ENCODE measurements at places on chromosomes 7 and 10.

- DNase-seq = no peak
Measured at GRCh38 chr10:23174977-23175512, 17.1 kb upstream of the PTF1A start.

GRCh38 chr7:82972135-82972534 lies 190.5 kb downstream of the PCLO start:
- no peak for DNase-seq

- no peak for DNase-seq
Measured at GRCh38 chr10:5355594-5356301, 9.0 kb upstream of the UCN3 start.

DNA sequence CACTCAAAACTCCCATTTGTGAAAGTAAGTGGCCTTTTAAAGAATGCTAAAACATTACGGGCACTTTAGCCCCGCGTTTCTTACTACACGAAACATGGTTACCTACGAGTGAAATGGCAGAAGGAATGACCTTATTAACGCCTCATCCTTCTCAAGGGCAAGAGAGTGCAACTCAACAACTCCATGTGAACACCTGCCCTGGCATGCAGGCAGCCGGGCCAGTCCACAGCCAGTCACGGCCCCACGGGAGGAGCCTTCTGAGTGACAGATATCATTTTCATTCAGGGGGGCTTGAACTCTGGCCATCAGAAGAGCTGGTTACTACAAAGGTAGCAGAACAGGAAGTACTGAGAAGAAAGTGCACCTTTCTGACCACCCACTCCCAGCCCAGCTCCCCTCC lies 236.1 kb downstream of the PTPRN2 start:
- DNase-seq = peak; percentile 33

DNA sequence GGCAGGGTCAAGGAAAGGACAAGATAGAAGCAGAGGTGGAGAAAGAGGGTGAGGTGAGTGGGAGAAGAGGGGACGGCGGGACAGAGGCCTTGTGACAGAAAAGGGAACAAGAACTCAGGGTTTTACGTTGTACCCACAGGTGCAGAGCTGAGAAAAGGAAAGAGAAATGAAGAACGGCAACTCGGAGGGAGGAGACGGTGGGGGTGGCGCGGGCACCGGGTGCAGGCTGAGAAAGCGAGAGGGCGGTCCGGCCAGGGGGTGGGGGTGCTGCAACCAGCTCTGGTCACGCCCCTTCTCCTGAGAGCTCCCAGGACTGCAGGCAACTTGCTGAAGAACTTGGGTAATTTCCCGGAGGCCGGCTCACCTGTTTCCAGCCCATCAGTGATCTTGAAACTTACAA lies 65.3 kb downstream of the CARD11 start:
- no peak for DNase-seq

DNA sequence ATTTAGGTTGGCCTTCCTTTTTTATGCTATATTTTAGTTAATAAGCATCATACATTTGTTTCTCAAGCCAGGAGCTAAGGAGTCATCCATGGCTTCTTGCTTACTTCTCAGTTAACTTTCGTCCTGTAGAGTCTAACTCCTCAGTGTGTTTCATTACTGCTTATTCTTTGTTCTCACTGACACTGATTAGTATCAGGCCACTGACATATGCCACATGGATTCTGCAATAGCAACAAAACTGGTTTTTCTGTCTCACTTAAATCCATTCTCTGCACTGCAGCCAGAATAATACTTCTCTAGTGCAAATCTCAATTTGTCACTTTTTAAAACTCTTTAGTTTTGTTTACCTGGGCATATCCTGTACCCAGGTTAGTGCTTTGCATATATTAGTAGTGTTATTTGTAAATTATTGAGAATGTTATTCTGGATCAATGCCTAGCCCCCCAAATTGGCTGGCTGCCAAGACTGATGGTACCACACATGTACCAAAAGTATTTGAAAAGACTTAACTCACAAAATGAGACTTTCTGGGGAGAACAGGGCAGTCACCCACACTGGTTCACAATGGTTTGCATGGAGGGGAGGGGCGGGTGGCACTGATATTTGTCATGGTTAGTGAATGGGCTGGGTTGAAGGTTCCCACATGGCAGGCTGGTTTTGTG lies 79.1 kb downstream of the CCSER2 start:
- DNase-seq = no peak

- DNase-seq = no peak
Measured at GRCh38 chr7:138325434-138325833, 134.6 kb upstream of the TRIM24 start.

- no peak for DNase-seq
Measured at GRCh38 chr10:96222441-96222840, 48.9 kb downstream of the BLNK start.

GRCh38 chr7:158032561-158033115 lies 555.0 kb downstream of the PTPRN2 start:
- DNase-seq = no peak

- peak; percentile 74 for DNase-seq
Measured at GRCh38 chr7:151539088-151539671, 19.5 kb upstream of the RHEB start.

- DNase-seq = no peak
Measured at GRCh38 chr10:73407495-73407894, 6.4 kb downstream of the ANXA7 start.

DNA sequence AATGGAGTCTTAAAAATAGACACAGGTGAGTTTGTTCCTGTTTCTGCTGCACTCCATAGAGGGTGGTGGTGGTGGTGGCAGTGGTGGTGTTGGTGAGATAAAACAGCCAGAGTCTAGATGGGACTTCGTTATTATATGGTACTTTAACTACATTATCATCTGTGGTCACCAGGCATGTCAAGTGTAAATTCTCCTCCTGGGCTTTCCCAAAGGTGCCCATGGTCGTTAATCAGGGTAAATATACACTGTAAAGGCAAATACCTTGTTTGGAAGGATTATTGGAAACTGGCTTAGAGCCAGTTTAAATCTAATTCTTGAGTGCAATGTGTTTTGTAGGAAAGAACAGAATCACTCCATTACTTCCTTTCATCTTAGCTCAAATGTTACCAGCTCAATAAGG lies 21.5 kb upstream of the COMMD3 start:
- DNase-seq = no peak

GRCh38 chr7:156534925-156535324 lies 105.6 kb upstream of the RNF32 start:
- no peak for DNase-seq

DNA sequence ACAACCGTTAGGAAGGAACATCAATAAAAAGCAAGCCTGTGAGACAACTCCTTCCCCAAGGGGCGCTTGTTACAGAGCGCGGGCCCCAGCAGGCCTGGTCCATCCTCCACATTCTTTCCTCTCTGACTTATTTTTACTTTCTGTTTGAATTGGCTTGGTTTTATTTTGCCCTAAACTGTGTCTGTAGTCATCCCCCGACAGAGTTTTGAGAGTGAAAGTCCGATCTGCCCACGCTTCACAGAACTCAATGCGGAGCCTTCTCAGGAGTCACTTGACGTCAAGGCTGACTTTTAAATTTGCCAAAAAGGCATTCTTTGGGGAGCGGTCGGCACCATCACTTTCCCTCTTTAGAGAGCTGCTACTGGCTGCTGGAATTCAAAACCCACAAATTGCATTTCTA lies 150.1 kb upstream of the KLF6 start:
- DNase-seq = no peak

DNA sequence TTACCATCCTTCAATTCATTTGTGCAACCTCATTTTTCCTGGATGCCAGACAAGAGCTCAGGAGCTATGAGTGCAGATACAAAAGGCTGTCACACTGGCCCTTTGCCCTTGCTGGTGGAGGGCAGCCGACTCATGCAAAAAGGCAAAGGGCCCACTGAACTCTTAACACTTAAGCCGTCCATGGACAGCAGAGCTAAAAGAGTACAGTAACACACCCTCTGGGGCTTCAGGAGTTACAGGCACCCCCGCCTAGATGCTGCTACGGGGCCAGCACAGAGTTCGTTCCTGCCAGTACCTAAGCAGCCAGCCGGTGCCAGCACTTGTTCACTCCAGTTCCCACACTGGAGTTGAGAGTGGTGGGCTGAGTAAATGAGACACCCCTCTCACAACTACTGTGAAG lies 69.9 kb upstream of the MRLN start:
- no peak for DNase-seq

DNA sequence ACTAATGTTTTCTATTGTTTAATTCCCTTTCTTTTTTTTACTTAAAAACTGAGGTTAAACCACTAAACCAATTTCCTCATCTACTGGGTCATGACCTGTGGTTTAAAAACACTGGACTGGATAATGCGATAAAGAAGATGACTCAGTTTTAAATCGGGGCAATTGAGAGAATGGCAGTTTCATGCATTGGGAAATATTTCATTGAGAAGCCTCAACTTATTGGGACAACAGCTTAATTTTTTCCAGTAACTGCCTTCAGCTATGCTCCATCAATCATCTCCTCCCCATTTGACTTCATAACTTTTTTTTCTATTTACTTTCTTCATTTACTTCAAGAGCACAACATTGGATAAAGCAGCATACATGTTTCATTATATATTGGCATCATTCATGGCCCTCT lies 61.8 kb upstream of the MET start:
- DNase-seq = no peak

- DNase-seq = peak; percentile 15
Measured at GRCh38 chr10:48611133-48611532, 6.3 kb upstream of the ARHGAP22 start.

GRCh38 chr7:55108401-55108800 lies 89.6 kb downstream of the EGFR start:
- DNase-seq = no peak

DNA sequence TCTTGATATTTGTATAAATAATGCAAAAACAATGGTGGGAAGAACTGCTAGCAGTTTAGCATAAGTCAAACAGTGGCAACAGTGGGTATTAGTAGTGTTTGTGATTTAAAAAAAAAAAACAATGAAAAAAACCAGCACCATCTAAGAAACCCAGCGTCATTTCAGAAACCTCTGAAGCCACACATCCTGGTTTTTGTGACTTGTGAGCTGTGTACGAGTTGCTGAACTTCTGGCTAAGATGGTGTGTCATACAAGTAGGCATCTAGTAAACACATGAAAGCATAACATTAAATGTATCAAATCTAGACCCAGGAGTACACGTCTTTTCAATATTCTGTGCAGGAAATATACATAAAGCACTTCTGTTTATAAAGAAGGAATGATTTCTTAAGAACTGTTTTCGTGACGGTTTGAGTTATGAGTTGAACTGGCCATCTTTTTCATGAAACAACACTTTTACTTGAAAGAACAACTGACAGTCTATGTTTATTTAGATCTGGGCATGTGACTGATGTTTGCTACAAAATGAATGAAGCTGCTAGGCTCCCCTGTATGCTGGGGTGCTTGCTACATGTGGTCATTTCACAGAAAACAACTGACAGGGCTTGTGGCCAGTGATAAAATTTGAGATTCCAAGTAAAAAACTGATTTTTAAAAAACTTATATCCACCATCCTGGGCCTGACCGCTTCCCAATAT lies 143.5 kb downstream of the PIP4K2A start:
- DNase-seq = no peak

DNA sequence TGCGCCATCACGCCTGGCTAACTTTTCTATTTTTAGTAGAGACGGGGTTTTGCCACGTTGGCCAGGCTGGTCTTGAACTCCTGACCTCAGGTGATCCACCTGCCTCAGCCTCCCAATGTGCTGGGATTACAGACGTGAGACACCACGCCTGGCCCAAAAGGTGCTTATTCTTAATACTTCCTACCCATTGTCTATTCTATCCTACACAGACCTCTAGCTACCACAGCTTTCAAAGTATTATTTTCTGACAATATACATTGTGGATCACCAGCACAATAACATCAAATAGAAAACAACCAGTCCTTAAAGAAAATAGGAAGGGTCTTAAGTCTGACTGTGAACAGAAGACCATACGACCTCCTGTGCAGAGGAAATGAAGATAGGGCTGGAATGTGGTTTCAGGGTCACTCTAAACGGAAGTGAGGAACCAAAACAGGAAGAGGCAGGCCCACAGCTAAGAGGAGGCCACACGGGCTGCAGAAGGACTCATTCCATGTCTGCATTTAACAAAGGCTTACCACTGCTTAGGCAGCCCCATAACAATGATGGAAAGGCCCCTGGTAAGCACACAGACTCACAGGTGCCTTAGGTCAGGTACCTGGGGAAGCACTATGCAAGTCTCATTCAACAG lies 115.2 kb downstream of the ZFAND4 start:
- no peak for DNase-seq

DNA sequence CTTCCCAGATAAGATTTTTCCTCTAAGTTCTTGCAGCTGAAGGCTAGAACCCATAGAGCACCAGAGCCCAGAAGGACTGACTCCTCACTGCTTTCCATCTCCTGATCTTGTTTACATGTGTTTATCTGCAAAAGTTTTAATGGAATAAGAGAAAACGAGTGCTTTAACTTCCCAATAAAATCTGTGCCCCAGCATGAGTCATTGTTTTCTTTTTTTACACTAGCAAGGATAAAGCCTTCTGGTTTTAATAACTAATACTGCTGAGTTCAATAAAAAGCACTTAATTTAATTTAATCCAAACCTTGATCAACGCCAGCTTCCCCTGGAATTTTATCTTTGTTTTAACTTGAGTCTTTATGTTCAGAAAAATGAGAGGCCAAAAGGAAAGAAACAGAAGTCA lies 227.6 kb downstream of the HPSE2 start:
- no peak for DNase-seq

DNA sequence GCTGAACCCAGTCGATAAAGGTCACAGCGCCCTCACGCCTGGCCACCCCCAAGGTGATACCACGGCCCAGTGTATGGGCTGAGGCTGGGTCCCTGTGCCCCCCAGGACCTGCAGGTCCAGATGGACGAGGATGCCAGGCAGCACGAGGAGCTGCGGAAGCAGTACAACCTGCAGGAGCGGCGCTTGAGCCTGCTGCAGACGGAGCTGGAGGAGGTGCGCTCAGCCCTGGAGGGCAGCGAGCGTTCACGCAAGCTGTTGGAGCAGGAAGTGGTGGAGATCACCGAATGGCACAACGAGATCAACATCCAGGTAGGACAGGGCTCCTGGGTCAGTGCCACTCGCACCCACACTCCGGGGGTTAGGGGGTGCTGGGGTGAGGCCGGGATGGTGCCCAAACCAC lies 24.2 kb upstream of the ARPC1A start:
- no peak for DNase-seq

DNA sequence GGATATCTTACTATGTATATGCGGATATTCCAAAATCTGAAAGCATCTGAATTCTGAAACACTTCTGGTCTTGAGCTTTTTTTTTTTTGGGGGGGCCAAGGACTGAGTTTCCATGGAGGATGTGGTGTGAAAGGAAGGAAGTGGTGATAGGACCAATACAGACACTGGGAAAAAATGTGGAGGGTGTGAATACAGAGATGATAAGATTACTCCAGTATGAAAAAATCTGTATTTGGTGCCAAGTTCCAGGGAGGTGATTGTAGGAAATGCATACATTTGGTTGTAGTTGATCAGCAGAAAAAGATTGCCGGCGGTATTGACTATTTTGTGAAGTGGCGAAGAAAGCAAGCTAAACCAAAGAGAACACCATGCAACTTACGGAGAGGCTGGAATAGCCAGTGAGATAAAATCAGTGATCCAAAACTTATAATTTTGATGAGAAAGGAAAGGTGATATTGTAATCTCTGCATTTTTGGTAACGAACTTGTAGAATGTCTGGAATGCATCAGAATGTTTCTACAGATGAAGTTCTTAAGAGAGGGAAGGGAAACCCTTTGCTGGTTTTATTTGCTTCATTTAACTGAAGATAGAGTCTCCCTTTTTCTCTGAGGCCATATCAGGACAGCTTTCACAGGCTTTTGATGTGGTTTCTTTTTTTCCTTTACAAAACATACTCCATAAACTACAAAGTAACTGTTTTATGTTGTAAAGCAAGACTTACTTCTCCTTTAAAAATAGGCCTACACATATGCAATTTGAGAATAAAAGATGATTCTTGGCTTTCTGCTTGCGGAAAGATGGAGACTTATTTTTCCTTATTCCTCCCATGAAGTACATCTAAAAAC lies 6.0 kb downstream of the WDR37 start:
- DNase-seq = no peak

Data from ecto neural progenitor cell (in vitro differentiated cells).